SW 1271 (cell line): ENCODE measurements at places on chromosomes 6 and 20.

GRCh38 chr6:80003826-80004172 is 650 bp upstream of the TTK start:
- no peak for DNase-seq

DNA sequence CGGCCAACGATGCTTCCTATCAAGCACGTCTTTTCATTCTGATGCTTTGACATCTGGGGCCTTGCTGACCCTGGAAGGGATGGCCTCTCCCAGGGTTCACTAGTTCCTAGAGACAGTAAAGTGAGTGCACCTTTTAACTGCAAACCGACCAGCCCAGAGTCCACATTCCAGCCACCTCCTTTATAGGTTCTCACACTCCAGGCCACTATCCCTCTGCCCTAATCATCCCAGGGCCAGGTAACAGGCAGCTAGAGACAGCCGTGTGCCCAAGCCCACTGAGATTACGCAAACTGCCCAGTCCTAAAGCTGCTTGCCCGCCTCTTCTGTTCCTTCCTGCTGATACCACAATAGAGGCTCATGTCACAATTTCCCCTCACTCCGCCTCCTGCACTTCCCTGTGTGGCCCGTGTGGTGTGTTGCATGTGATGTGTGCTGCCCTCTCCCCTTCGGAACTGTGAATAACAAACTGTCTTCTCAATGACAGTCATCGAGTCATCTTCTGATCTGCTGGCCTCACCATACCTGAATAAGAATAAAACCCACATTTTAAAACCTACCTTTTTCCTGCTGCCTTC is 123.7 kb upstream of the EXOC2 start:
- no peak for DNase-seq

DNA sequence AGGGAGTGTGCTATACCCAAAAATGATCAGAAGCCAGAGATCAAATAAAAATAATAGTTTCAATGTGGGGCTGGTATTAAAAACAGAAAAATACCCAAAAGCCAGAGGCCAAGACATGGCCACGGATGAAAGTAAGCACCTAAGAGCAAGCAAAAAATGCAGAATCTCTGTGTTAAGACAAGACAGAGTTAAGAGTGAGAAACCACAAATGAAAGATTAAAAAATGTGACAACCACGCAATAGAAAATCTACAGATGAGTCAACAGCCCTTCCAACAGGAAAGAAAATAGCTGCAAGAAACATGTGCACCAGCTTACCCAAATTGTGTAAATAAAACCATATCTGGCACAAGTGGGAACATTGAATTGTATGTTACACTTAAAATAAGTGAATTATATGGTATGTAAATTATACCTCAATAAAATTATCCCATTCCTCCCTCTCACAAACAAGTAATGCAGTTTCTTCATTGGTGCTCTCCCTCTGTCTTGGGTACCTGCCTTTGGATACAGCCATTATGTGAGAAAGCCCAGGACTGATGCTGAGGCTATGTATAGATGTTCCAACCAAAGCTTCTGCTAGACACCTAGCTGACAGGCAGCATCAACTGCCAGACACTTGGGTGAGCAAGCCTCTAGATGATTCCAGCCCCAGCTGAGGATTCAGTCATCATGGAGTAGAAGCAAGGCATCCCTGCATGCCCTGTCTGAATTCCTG is 55.3 kb upstream of the UFL1 start:
- no peak for DNase-seq

GRCh38 chr20:531608-532007 is 12.0 kb downstream of the CSNK2A1 start:
- DNase-seq: no peak

- no peak for DNase-seq
Measured at GRCh38 chr6:119612911-119613381, 263.4 kb upstream of the MAN1A1 start.

- DNase-seq: no peak
Measured at GRCh38 chr6:136465766-136466303, 84.4 kb downstream of the MAP7 start.

- no peak for DNase-seq
Measured at GRCh38 chr20:10735195-10735949, 61.6 kb upstream of the JAG1 start.

DNA sequence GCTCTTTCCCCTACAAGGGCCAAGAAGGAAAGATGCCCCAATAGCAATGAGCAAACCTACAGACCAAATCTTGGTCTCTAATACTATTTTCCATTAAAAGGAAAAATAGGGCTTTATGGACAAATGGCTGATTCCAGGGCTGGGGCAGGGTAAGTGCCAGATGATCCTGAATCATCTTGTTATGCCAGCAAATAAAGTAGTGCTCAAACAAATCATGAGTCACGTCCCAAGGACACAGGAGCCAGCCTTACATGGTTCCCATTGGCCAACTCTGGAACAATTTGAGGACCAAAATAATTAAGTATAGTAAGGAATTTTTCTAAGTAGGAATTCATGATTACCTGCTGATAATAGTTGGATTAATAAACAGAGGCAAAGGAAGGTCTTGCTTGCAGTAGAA is 53.2 kb upstream of the NKX2-4 start:
- DNase-seq: no peak

DNA sequence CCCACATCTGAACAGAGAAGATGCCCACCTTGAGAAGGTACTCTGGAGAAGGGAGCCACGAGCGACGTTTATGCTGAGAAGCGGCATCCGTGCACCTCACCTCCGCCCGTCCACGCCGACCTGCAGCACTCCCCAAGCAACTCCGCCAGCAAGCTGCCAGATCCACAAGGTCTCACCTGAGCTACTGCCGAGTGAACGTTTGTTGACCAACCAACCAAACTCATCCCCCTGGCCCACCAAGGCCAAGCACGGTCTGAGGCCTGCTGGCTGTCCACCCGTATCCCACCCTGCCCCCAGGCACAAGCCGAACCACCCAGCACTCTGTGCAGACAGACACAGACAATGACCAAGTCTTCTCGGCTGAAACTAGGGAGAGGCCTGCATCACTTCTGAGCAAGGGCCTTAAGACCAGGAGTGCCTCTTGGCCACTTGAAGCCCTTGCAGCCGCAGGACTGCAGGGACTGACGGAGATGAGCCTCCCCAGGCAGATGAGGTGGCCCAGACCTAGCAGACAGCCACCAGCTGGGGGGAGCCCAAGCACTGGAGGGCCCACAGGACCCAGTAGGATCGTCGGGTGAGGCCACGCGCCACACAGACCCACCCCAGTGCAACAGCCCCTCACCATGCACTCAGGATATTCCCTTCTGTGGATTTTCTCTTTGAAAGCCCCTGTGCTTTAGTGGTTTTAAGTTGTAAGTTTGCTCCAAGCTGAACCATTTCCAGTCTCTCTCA is 12.1 kb downstream of the TAF4 start:
- no peak for DNase-seq
